ENCODE measurements at places on chromosomes 2 and 18.
A peak's percentile ranks its signal among the peaks of the same experiment; 100 is the strongest.

- DNase-seq, result peak; percentile 60
Observed at GRCh38 chr2:97673915-97674283, 4.4 kb downstream of the C2orf92 start.

DNA sequence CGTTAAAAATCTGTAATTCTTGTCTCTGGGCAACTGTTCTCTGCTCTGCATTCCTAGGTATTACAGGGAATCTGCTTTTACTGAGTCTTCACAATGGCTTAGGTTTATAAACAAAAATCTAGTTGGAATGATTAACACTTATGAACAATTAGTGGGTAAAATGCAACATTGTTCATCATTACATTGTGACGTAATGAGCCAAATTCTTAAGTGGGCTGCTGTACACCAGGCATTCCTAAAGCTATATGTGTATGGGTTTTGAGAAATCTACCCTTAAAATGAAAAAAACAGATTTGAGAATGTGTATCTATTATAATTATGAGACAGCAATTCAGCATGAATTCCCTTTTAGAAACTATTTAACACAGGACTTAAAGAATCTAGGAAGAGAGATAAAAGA, 41.5 kb upstream of the ERBB4 start:
- DNase-seq, result no peak

GRCh38 chr2:135985826-135986393, 484 bp upstream of the DARS1 start:
- DNase-seq, result peak; percentile 71

DNA sequence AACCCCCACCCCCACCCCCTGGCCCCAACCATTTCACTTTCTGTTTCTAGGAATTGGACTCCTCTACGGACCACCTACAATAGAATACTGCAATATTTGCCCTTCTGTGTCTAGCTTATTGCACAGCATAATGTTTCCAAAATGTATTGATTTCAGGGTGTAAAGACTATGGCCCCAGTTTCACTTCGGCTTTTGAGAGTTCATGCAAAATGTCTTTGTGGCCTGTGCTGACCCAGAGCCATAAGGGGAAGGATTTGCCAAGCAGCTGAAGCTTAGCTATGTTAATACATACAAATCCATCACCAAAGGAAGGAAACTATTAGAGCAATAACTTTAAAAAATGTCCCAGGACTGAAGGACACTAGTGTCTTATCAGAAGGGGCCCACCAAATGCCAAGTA, 11.2 kb upstream of the ATP9B start:
- DNase-seq, result peak; percentile 52

DNA sequence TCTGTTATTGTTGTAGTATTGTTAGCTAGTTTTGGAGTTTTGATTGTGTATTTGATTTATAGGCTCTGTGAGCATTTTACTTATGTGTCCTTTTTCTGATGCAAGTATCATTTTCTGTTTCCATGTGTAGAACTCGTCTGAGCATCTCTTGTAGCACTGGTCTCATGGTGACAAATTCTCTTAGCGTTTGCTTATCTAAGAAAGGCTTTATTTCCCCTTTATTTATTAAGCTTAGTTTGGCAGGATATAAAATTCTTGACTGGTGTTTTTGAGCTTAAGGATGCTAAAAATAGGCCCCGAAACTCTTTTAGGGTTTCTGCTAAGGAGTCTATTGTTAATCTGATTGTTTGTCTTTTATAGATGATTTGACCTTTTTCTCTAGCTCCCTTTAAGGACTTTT, 57.6 kb upstream of the THUMPD2 start:
- DNase-seq, result no peak

- DNase-seq, result no peak
Observed at GRCh38 chr18:3982541-3982940, 472.6 kb downstream of the DLGAP1 start.

DNA sequence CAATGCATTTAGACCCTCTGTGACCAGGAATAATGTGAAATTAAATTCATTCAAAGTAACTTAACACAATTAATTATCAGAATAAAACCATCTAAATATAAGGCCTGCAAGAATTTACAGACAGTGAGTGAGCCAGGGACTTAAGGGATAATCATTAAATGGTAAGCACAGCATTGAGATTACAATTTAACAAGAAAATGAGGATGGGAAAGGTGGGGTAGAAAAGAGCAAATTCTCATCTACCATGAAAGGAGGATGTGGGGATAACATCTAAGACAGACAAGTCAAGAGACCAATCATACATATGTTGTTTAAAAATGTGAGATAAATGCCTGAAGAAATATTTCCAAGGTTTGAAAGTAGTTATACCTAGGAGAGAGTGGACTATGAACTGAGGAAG, 259.3 kb upstream of the NT5C1B start:
- no peak for DNase-seq

DNA sequence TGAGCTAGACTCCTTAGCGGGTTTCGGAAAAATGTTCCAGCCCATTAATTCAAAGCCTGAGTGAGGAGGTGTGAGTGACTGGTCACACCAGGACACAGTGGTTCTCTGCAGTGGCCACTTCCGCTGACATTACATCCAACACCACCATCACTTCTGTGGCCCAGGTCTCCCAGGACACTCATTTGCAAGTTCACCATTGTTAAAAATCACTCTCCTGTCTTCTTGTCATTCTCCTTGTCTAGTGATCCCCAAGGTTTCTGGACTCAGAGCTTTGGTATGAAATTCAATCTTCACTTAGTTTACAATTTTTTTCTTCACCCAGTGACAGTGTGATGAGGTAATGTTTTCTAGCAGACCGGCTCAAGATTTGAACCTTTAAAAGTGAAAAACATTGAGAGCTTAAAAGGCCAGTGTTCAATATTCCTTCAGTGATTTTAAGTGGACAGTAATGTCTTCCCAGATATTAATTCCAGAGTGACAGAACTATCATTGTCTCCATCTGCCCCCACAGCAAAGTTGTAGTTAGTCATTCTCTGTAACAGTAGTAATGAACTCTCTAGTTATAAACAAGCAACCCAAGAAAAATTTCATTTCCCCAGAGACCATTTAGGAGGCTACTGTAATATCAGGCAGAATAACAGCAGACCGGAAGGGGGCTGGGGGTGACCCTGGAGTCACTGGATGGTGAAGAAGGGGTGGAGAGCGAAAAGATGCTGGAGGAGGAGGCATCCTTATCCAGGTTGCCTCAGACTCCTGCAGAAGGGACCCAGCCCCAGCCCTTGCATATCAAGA, 164.9 kb downstream of the GFPT1 start:
- DNase-seq, result no peak

DNA sequence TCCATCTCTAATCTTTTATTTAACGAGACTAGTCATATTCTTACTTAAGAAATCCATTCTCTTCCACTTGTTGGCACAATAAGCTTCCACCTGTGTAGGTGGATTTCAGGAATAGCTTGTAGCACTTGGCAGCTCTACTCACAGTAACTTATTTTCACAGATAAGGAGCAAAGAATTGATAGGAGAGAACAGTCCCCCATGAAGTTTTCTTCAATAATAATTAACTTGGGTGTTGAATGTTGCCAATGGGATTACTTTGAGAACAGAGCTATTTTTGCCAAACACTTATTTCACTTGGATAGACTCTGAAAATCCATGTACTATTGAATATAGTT, 1388.6 kb upstream of the PIK3C3 start:
- DNase-seq, result no peak

- no peak for DNase-seq
Observed at GRCh38 chr2:47519147-47519537, 116.2 kb downstream of the MSH2 start.

- no peak for DNase-seq
Observed at GRCh38 chr2:100870652-100871531, 51.0 kb downstream of the NPAS2 start.

- DNase-seq, result no peak
Observed at GRCh38 chr18:13487237-13487636, 239.1 kb downstream of the FAM210A start.

DNA sequence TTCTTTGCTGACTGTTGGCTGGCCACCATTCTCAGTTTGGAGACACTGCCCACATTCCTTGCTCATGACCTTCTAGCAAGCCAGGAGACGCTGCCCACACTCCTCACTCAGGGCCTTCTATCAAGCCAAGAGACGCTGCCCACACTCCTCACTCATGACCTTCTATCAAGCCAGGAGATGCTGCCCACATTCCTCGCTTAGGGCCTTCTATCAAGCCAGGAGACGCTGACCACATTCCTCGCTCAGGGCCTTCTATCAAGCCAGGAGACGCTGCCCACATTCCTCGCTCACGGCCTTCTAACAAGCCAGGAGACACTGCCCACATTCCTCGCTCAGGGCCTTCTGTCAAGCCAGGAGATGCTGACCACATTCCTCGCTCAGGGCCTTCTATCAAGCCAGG, 131.3 kb upstream of the CBLN2 start:
- DNase-seq, result no peak

- DNase-seq, result no peak
Observed at GRCh38 chr2:43593254-43593653, 2.6 kb downstream of the THADA start.

- no peak for DNase-seq
Observed at GRCh38 chr2:165573534-165574461, 104.3 kb downstream of the CSRNP3 start.

GRCh38 chr2:236527159-236527630, 42.4 kb upstream of the ACKR3 start:
- DNase-seq, result no peak

- no peak for DNase-seq
Observed at GRCh38 chr2:47676261-47676926, 106.6 kb upstream of the MSH6 start.

- DNase-seq, result no peak
Observed at GRCh38 chr2:29719639-29720038, 201.7 kb downstream of the ALK start.

DNA sequence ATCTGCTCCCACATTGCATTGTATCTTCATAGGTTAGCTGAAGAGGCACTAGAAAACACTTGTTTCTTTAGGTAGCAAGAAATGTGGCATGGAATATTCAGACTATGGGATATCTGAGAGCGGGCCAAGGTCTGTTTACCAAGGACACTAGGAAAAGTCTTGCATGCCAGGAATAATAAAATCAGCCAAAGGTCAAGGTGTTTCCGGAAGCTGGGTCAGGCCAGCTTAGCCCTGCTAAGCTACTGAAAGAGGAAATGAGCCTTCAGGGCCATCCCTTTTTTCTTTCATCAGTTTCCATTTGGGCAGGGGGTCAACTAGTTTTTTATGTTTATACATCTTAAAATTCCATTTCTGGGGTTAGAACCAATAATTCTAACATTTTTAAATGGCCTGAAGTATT, 101.1 kb downstream of the DPP4 start:
- no peak for DNase-seq

- no peak for DNase-seq
Observed at GRCh38 chr2:109499566-109499965, 114.2 kb downstream of the SEPTIN10 start.

GRCh38 chr2:32947484-32948143, 861 bp downstream of the LTBP1 start:
- DNase-seq, result peak; percentile 45

DNA sequence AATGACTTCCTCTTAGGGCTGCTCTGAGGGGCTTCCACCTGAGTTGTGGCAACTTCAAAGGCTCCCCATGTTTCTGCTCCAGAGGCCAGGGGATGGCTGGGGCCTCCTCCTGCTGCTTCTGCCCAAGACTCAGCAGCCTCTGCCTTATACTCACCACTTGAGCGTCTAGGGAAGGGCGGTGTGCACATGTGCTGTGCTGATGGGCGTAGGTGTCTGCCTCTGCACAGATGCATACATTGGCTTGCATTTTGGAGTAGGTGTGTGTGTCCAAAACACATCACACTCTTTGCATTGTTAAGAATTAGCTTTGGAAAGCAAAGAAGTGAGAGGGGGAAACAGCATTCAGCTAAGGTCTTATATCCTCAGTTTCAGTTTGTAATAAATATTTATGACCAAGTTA, 85.2 kb downstream of the EN1 start:
- no peak for DNase-seq

- no peak for DNase-seq
Observed at GRCh38 chr2:213757525-213757924, 473.3 kb downstream of the SPAG16 start.

- DNase-seq, result no peak
Observed at GRCh38 chr2:8076448-8077342, 605.2 kb upstream of the ID2 start.

GRCh38 chr2:140604788-140605187, 1526.0 kb downstream of the LRP1B start:
- no peak for DNase-seq

DNA sequence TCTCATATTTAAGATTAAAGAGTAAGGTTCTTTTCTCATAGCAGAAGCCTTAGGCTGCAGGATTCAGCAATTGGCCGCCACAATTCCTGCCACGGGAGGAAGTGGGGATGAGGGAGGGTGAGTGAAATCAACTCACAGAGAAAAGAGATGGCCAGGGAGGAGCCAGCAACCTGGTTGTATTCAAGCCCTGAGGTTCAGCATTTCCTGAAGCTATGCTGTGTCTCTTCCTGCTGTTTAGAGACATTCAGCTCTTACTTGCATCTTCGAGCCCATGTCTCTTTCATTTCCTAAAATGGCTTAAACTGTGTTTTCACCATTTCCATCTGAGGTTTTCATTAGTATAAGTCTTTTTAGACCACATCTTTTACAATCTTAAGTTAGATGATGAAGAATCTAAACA, 522.6 kb downstream of the CNTNAP5 start:
- no peak for DNase-seq

DNA sequence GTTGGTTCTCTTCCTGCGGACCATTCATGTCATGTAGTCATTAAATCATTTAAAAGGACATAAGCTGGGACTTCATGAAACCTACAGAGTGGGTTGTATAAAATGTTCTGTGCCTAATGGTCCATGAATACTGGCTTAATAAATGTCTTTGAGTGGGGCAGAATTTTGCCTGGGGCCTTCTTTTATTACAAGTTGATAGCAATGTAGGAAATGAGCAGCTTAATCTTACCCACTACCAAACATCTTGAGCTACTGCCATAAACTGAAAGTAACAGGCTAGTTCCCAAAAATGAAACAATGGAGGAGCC, 130.9 kb downstream of the TMEM17 start:
- no peak for DNase-seq

GRCh38 chr2:86793752-86794151, 3.0 kb upstream of the CD8A start:
- DNase-seq, result no peak

- no peak for DNase-seq
Observed at GRCh38 chr2:51813247-51813646, 781.3 kb upstream of the NRXN1 start.

GRCh38 chr2:3290655-3291054, 87.0 kb downstream of the EIPR1 start:
- no peak for DNase-seq

DNA sequence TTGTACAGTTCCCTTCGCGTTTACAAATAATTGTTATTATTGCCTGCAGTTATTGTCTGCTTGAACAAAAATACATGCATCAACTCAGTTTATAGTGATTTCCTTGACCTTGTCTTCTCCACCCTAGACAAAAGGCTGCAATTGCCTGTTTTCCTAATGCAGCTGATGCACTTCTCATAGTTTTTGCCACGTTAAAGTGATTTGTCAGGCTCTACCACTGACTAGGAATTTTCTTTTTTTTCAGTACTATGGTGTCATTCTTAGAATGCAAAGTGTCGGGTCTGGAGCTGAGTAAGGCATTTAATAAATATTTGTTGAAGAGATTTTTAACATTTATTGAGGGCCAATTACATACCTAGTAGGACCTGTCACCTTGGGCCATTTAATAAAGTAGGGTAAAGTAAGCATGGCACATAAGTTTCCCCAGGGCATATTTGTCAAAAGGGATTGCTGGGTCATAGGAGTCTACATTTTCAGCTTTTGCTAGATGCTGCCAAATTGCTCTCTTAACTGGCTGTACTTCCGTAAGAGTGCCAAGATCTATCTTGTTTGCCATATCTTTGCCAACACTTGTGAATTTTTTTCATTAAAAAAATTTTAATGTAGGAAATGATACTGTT, 24.1 kb downstream of the ACSL3 start:
- DNase-seq, result no peak

Data from GM10248 (cell line).